ENCODE measurements at places on chromosomes 4 and X.

GRCh38 chr4:9762823-9763475 lies 18.5 kb upstream of the DRD5 start:
- no peaks in the 10 kb centered on the region for H3K36me3 ChIP-seq
- H3K4me1 ChIP-seq = no peaks in the 10 kb centered on the region
- no peak overlapping the region for H3K4me3 ChIP-seq
- peak; percentile 71 for DNase-seq
- H3K27ac ChIP-seq = no peak overlapping the region
- peaks cover 5% of the 10 kb centered on the region for H3K27me3 ChIP-seq

DNA sequence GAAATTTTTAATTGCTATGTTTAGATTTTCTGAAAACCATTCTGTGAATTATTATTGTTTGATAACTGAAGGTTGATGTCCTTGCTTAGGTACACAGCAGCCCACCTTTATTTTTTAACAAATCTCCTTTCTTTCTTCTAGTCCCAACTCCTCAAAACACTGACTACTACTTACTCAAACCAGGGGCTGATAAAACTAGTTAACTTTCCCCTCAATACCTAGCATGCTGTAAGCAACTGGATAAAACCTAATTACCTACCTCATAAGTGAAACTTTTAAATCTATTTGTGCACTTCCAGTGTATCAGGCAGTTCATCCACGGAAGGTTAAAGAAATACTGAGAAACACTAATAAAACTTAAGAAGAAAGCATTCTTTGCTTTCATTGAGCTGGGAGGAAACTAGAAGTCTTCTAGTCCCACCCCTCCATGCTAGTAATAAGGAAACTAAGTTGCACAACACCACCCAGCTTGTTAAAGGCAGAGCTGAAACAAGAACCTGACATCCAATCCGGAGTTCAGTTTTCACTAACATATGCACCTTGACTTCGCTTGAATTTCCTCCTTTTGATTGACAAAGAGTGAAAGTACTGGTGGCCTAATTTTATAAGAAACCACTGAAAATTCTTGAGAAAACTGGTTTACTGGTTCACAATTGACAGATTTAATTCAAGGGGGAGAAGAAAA lies 180.2 kb upstream of the TET2 start:
- H3K27me3 ChIP-seq = peaks cover 5% of the 10 kb centered on the region
- peak; percentile 58 for DNase-seq
- peak overlapping the region; percentile 60 for H3K4me3 ChIP-seq
- H3K36me3 ChIP-seq = peaks cover 4% of the 10 kb centered on the region

- no peak overlapping the region for H3K27ac ChIP-seq
- H3K27me3 ChIP-seq = no peaks in the 10 kb centered on the region
- no peaks in the 10 kb centered on the region for H3K4me1 ChIP-seq
- no peaks in the 10 kb centered on the region for H3K36me3 ChIP-seq
- H3K4me3 ChIP-seq = no peak overlapping the region
- no peak for DNase-seq
Observed at GRCh38 chrX:105650986-105651385, 171.4 kb upstream of the NRK start.

GRCh38 chrX:52923781-52924241 lies 26.7 kb downstream of the FAM156B start:
- H3K27ac ChIP-seq = no peak overlapping the region
- peaks cover 18% of the 10 kb centered on the region for H3K4me1 ChIP-seq
- no peak overlapping the region for H3K4me3 ChIP-seq
- DNase-seq = no peak

Measured in activated CD4-positive, alpha-beta T cell treated with anti-CD3 and anti-CD28 coated beads, Interleukin-2, amount 10 ng/mL, durations not matched to agents 7 days and 5 days (primary cell).